ENCODE measurements at places on chromosomes 4 and X.
A peak's percentile ranks its signal among the peaks of the same experiment; 100 is the strongest.

DNA sequence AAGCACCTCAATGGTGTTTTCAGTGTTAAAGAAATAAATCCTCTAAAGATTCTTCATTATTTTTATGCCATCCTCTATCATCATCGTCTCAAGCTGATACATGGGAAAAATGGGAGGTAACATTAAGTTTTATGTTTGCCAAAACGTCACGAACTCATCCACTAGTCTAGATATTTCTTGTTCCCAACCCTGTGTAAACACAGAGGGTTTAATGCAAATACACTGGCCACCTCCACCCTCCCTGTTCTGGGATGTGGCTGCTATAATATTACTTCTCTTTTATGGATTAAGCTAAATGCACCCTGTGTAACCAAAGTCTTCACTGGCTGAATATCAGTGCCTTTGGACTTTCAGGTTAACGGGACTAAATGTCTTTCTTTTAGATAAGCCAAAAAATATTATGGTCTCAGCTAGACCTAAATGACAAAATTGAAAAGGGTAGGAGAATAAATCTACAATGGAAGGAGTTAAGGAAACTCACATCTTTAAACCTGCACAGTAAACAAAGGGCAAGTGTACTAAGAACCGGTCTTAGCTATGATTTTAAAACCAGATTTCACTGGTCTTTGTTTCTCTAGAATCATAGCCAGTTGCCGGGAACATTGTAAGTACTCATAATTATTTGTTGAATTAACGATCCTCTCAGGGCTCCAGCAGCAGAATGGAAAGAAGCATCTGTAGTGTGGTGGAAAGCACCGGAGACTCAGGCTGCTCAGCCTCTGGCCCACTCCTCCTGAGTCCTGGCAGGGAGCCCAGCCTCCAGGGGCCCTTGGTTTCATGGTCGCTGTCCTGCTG is 103.5 kb upstream of the NOCT start:
- DNase-seq: no peak

DNA sequence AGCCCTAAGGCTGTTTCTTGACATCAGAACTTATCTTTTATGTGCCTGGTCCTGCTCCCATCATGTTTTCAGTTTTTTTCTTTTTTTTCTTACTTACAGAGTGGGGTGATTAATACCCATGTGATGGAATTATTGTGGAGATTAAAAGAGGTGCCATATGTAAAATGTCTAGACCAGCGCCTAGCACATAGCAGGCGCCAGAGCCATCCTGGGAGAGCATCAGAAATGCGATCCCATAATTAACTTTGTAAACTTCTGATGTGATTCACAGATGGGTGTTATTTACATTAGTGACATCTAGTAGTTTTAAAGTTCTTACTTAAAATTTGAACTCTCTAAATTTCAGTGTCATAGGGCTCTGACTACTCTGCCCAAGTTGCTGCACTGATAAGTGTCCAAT is 66.2 kb upstream of the PGRMC2 start:
- DNase-seq: no peak

GRCh38 chrX:128653524-128654060 is 601.4 kb upstream of the ACTRT1 start:
- DNase-seq: no peak

- DNase-seq: no peak
Observed at GRCh38 chr4:65482410-65482809, 187.9 kb downstream of the EPHA5 start.

DNA sequence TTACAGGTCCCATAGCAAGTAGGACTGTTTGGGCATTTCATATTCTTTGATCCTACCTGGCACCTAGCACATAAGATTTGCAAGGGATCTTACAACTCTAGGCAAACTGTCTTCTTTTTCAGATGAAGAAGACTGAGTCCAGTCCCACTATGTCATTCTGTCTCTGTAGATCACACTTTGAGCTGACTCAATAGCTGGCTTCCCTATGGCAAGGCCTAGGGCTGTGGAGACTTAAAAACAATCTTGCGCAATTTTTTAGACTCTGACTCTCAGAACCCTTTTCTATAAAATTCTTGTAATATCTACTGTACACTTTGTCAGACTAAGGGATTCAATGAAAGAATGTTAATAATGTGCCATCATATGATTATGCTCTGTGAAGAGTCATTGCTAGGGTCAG is 26.7 kb downstream of the OTC start:
- no peak for DNase-seq

GRCh38 chrX:124378643-124379042 is 32.3 kb downstream of the SH2D1A start:
- DNase-seq: no peak

- DNase-seq: peak; percentile 27
Observed at GRCh38 chrX:24153178-24153795, 3.8 kb downstream of the ZFX start.

- DNase-seq: no peak
Observed at GRCh38 chr4:149248191-149248764, 567.4 kb downstream of the IQCM start.

GRCh38 chr4:89142691-89143669 is 31.6 kb downstream of the TIGD2 start:
- DNase-seq: no peak

DNA sequence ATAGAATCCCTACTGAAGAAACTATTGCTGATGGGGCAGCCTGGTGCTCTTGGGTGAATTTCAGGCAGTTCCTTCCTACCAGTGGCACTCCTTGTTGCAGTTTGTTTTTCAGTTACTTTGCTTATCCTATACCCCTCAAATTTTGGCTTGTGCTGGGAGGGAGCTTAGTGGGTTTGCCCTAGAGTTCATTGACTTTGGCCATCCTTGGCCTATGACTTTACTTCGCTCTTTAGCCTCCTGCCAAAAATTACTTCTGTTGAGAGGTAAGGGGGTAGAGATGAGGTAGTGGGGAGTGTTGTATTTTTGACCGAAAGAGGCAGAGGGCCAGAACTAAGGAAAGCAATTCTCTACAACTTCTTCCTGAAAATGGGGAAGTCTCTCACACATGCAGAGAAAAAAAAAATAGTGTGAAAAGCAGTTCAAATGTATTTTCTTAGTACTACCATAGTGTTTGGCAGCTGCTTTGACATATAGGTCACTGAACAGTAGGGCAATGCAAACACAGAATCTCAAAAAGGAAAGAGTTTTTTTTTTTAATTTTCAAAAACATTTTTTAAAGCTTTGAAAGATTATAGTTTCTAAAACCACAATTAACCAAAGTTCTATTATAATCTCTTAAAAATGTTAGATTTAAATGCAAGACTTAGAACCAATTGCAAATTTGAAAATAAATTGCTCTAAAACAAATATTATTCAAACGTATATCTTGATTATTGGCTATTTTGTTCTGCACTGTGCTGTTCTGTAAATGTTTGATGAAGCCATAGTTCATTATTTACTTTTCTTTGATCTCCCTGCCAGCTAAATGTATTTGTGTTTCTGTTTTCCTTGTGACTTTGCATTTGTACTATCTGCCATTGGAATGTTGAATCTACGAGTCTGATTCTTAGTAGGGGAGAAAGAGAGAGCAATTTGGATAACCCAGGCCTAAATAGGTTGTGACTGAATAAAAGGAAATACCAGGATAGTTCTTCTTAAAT is 73.6 kb downstream of the DCK start:
- no peak for DNase-seq

- DNase-seq: no peak
Observed at GRCh38 chr4:122623637-122624166, 2.8 kb upstream of the IL21 start.

- no peak for DNase-seq
Observed at GRCh38 chr4:128524311-128524710, 236.7 kb upstream of the PGRMC2 start.

GRCh38 chr4:80060804-80061203 is 12.2 kb downstream of the ANTXR2 start:
- DNase-seq: no peak

- DNase-seq: no peak
Observed at GRCh38 chr4:62550121-62550520, 1350.0 kb downstream of the ADGRL3 start.

DNA sequence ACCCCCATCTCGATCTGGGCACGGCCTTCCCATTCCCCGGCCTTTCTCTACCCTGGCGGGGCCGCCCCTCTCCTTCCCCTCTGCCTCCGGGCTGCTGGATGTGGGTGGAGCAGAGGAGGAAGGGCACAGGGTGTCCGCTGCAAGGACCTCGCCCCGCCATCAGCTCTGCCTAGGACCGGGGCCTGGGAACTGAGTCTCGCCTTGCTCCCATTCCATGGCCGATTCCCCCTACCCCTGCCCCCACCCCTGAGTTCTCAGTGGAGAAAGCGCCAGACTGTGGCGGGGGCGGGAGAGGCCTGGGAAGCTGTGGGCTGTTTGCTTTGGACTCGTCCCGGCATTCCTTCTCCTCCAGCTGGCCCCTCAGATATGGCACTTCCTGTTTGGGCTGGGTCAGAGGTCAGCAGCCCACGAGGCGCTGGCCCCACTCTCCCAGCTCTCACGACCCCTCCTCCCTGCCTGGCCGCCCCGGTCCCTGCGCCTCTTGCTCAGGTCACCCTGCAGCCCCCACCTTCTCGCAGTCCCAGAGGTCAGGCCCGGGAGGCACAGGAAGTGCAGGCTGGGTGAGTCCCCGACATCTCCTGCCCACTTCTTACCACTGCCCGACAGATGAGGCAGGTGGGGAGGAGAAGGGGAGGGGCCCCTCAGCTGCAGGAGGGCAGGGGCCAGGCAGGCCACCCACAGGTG is 6.4 kb upstream of the BGN start:
- DNase-seq: no peak

- DNase-seq: no peak
Observed at GRCh38 chr4:73862322-73862721, 6.9 kb upstream of the CXCL1 start.

DNA sequence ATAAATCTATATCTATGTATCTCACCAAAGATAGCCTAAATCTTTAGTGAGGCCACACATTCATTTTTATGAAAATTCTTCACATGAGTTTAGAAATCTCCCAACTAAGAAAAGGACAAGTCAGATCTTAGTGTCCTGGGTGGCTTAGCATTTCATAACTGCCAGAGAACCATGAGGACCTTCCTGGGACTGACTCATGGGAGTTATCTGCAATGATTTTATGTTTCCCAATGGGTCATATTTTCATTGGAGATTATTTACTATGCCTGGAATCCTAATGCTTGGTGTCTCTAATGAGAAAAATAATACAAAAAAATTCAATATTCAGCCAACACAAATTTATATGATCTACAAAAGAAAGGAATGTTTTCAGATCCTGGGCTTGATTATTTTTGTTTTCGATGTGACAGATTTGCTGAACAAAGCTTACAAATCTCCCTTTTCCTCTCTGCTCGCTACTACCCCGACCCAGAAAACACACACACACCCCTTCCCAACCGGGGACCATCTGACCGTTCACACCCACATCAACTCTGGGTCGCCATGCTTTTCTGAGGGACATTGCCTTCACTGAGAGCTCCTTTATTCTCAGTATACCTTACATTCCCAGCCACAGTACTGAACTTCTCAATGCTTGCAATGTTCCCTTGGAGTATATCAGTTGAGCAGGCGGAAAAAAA is 40.1 kb downstream of the SORBS2 start:
- DNase-seq: no peak

Measured in CD4-positive, alpha-beta T cell treated with Interleukin-17A for 1 hour (primary cell).